ENCODE measurements at places on chromosomes 5 and 9. TPM values are rescaled to one million over a fixed set of nuclear protein-coding genes. Genes with fewer than 3 reads are reported as not detected.

SVEP1 gene
- 1.4 TPM for total RNA-seq

SHOC1 gene
- not detected for total RNA-seq

BTNL3 gene
- total RNA-seq, result not detected

GLRA1 gene
- total RNA-seq, result not detected

LMX1B gene
- not detected for total RNA-seq

FOXD4L3 gene
- not detected for total RNA-seq

KCNMB1 gene
- not detected for total RNA-seq

All from bladder microvascular endothelial cell (primary cell).